ENCODE measurements at places on chromosomes 5 and 9.
A peak's percentile ranks its signal among the peaks of the same experiment; 100 is the strongest.

DNA sequence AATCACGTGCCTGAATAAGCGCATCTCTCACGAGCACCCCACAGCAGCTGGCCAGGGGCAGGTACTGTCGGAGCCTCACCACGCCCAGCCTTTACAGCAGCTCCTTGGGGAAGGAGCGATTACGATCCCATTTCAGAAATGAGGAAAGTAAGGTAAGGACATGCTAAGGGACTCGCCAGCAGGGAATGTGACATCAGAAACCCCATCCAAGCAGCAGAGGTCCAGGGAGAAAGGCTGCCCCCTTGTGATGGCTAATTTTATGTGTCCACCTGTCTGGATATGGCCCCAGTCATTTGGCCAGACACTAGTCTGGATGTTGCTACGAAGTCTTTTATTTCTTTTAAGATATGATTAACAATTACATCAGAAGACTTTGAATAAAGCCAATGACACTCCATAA lies 77.3 kb downstream of the UBE2QL1 start:
- DNase-seq, result peak; percentile 4

GRCh38 chr5:65262649-65263059 lies 219.1 kb downstream of the ADAMTS6 start:
- DNase-seq, result no peak

- DNase-seq, result no peak
These were observed 5.3 kb downstream of the ERAP2 start for GRCh38 chr5:96881511-96882115.

GRCh38 chr9:124780757-124781151 lies 3.8 kb downstream of the OLFML2A start:
- DNase-seq, result no peak

GRCh38 chr9:91814753-91815152 lies 135.3 kb downstream of the ROR2 start:
- no peak for DNase-seq

DNA sequence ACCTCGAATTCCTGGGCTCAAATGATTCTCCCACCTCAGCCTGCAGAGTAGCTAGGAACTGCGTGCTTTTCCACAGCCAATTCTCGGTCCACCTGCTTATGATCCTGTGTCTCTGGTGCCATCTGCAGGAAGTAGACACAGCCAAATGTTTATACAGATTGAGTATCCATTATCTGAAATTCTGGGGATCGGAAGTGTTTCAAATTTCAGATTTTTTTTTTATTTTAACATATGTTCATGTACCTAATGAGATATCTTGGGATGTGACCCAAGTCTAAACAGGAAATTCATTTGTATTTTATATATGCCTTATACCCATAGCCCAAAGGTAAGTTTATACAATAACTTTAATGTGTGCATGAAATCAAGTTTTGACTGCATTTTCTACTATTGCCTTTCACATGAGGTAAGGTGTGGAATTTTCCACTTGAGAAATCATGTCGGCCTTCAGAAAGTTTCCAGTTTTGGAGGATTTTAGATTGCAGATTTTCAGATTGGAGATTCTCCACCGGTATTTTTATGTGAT lies 89.5 kb downstream of the ESM1 start:
- peak; percentile 10 for DNase-seq

- no peak for DNase-seq
These were observed 186.9 kb downstream of the RGS3 start for GRCh38 chr9:113650207-113651131.

- peak; percentile 40 for DNase-seq
These were observed 24.3 kb downstream of the CPLX2 start for GRCh38 chr5:175895686-175896102.

DNA sequence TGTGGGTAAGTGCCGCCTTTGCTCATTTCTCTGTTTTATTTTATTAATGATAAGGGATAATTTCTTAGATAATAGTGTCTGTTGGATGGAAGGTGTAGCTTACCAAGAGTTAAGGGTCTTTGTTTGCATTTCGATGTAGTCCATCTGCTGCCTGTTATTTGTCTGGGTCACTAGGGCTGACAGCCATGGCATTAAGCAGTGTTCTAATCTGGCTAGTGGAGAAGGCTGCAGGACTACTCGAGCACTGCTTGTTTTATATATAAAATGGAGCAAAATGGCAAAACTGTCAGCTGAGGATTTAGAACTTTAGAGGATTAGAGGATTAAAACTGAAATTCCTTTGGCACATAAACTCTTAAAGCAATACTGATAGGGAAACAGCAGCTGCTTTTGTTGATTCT lies 67.5 kb downstream of the C7 start:
- no peak for DNase-seq

- DNase-seq, result peak; percentile 84
These were observed at the start of gene KLF9 for GRCh38 chr9:70413799-70414775. TSS of gene KLF9 (minus strand) at chr9:70414657. CDS start at chr9:70413363, 1,294 bp downstream.

DNA sequence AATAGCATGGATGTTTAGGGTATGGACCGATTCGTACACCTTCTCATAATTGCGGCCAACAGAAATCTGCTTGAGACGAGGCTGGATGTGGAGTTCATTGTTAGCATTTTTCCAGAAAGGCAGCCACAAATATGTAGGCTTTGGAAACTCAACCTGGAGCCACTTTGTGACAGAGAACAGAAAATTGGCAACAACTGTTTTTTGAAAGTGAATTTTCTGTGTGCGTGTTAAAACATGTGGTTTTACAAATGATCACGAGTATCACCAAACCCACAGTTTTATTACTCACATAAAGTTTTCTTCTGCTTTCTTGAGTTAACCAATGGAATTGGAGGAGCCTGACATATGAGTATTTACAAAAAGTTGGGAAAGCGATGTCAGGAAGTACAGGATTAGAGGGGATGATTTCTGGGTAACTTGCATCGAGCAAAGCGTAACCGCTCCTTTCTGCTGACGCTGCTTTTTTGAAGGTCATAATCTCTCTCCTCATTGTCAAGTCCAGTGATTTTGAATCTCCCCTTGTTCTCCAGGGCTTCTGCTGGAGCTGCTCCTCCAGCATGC lies 138.5 kb upstream of the TAF11L2 start:
- DNase-seq, result no peak

- peak; percentile 38 for DNase-seq
These were observed 15.2 kb upstream of the SLC35D2 start for GRCh38 chr9:96398582-96399324.

- DNase-seq, result no peak
These were observed at the start of gene GZMA for GRCh38 chr5:55102348-55102747. TSS of gene GZMA (plus strand) at chr5:55102646. CDS start at chr5:55102683, 37 bp downstream.
